ENCODE measurements at places on chromosomes 7 and 10.

- no peak for DNase-seq
Observed at GRCh38 chr10:34504534-34504933, 310.6 kb downstream of the PARD3 start.

DNA sequence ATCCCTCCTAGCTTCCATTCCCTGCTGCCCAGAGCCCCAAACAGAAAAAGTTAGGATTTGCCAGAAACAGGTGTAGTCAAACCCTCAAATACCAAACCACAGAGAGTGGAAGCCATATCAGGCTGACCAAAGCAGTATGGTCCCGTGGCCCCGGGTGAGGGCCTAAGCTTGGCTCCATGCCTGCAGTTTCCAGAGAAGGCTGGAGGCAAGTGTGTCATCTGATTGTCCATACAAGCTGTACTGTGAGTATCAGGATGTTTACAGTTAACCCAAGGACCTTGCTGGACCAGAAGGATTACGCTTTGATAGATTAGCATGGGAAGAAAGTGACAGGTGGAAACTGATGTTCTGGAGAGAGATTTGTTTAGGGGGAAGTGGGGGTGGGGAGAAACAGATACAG lies 96.3 kb downstream of the PRKAG2 start:
- no peak for DNase-seq

- no peak for DNase-seq
Observed at GRCh38 chr7:113013761-113014449, 72.7 kb downstream of the GPR85 start.

- peak; percentile 52 for DNase-seq
Observed at GRCh38 chr7:25894002-25894901, 257.7 kb upstream of the NFE2L3 start.

DNA sequence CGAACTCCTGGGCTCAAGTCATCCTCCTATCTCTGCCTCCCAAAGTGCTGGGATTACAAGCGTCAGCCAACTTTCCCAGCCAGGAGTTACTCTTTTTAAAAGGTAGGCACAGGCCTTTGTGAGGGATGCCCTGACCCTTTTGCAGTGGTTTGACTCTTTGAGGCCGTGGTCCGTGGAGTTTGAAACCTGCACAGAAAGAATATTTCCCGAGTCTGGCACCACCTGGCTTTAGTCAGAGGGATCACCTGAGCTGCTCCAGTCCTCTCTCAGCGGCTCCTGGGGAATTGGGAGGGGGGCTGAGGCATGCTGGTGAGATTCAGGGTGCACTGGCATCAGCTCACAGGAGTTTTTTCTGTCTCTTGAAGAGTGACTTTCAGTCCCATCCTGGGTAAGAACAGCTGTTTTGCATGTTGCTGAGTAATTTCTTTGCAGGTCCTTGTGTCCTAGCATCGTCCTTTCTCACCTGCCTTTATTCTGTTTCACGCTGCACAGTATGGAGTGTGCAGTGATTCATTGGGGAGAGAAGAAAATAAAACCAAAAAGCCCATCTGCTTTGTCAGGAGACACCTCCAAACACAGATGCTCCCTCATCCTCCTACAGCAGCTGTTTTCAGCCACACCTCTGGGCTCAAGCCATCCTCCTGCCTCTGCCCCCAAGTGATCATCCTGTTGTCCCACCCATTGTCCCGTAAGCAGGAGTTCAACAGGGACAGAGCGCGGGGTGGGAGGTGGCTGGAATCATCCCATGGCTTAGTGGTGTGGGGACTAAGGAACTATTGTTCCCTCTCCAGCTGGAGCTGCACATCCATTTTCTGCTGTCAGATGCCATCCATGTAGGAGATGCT lies 284.7 kb downstream of the CAMK1D start:
- no peak for DNase-seq
